ENCODE measurements at places on chromosomes 13 and 19. TPM values are rescaled to one million over a fixed set of nuclear protein-coding genes. Genes with fewer than 3 reads are reported as not detected.

DNA sequence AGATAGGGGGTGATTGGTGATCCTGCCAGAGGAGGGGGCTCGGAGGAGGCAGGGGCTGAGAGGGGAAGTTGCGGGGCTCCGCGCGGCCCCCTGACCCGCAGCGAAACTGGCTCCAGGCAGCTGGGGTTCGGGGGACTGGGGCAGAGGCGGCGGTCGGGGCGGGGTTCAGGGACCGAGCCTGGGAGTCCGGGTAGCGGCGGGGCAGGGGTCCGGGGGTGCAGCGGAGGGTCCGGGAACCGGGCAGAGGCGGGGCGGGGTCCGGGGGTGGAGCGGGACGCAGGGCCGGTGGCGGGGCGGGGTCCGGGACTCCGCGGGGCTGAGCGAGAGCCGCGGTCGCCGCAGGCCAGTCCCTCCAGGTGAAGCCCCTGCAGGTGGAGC is 1.2 kb downstream of the MADCAM1 start:
- no peak overlapping the region for H3K4me3 ChIP-seq
- no peak overlapping the region for H3K27ac ChIP-seq
- no peak for DNase-seq
- peaks cover 5% of the 10 kb centered on the region for H3K4me1 ChIP-seq

DNA sequence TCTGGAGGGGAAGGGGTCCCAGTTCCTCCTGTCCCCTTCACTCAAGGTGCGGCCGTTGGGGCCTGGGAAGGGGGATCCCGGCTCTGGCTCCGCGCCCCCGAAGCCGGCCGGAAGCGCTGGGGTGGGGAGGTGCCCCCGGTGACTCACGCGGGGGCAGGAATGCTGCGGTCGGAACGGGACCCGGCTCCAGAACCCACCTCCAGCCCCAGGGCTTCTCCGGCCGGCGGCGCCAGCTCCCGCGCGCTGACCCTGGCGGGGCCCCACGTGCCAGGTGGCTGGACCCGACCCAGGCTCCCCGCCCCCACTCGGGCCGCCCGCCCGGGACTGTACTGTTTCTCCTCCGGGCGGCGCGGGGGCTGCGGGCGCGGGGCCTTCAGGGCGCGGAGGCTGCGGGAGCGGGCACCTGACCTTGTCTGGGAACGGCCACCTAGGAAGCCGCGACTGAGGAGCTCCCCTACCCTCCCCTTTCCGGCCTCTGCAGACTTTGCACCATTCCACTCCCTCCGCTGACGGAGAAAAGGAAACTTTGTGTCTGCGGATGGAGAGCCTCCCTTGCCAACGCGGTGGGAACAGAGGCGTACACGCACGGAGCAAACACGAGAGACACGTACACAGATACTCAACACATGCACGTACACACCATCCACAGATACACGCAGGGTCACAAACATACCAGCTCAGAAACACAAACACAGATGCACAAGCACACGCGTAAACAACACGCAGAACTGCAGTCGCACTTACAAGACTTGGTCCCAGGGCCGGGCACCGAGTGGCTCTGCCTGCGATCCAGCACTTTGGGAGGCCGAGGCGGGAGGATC is 7.2 kb downstream of the AXL start:
- H3K27me3 ChIP-seq: peaks cover 15% of the 10 kb centered on the region
- peak overlapping the region; percentile 86 for H3K27ac ChIP-seq
- peak overlapping the region; percentile 93 for H3K4me3 ChIP-seq

DNA sequence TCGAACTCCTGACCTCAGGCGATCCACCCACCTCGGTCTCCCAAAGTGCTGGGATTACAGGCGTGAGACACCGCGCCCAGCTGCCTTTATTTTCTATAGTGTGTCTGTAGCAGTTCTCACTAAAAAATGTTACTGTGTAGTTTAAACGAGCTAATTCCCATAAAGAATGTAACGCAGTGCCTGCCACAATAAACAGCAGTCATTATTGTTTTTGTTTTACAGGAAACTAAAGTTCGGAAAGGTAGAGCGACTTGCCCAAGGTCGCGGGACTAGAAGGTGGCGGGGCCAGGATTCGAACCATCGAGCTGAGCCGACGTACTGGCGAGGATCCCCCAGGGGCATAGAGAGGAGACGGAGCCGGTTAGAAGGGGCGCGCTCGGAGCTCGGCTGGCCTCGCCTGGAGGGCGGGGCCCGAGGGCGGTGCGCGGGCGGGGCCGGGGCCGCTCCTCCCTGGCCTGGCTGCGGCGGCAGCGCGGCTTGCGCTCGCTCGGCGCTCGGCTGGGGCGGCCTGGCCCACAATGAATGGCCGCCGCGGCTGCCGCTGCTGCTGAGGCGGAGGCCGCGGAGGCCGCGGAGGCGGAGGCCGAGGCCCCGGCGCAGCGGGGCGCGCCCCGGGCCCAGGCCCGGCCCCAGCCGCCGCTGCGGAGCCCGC is at the start of gene NACC1:
Gene NACC1 (plus strand): TSS at position 493 of the 652 bp plus-strand sequence. CDS start 16,944 bp downstream, outside the sequence.
- peak; percentile 84 for DNase-seq
- H3K4me1 ChIP-seq: peaks cover 40% of the 10 kb centered on the region
- peak within 1 kb of the TSS; percentile 98 for H3K4me3 ChIP-seq
- H3K36me3 ChIP-seq: no peaks in the 10 kb centered on the region

- DNase-seq: no peak
- H3K27ac ChIP-seq: no peak overlapping the region
- no peak overlapping the region for H3K4me3 ChIP-seq
- H3K4me1 ChIP-seq: peaks cover 3% of the 10 kb centered on the region
- peaks cover 38% of the 10 kb centered on the region for H3K27me3 ChIP-seq
- H3K36me3 ChIP-seq: no peaks in the 10 kb centered on the region
Observed at GRCh38 chr13:31540281-31540680, 199.0 kb upstream of the RXFP2 start.

The CYP4F22 gene
- 0.44 TPM for total RNA-seq

The CALR3 gene
- total RNA-seq: not detected

GRCh38 chr13:94028234-94028633 is 451.2 kb downstream of the DCT start:
- no peak overlapping the region for H3K4me3 ChIP-seq
- H3K4me1 ChIP-seq: no peaks in the 10 kb centered on the region
- peaks cover 6% of the 10 kb centered on the region for H3K27me3 ChIP-seq
- H3K36me3 ChIP-seq: no peaks in the 10 kb centered on the region
- no peak for DNase-seq
- H3K27ac ChIP-seq: no peak overlapping the region

Data from T-helper 17 cell (primary cell).